A673 (cell line): ENCODE measurements at places on chromosomes 11 and 22. TPM values are rescaled to one million over a fixed set of nuclear protein-coding genes. Genes with fewer than 3 reads are reported as not detected.

DNA sequence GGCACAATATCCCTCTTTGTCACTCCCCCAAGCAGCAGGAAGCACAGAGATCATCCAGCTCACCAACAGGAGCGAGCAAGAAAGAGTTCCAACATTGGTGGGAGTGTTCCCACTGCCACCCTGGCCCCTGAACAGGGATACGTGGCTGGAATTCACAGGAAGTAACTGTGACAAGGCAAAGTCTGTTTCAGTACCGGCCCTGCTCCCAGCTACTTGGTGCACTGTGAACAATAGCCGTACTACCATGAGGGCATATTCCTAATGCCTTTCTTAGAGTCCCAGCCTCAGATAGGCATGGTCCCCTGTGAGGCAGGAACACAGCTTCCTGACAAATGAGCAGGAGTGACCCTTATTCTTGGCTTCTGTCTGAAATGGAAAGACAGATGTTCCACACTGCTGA lies 1.8 kb upstream of the SLC37A2 start:
- no peak overlapping the region for H3K4me3 ChIP-seq
- H3K27me3 ChIP-seq: peaks cover 62% of the 10 kb centered on the region
- H3K36me3 ChIP-seq: no peaks in the 10 kb centered on the region
- H3K4me1 ChIP-seq: no peaks in the 10 kb centered on the region
- H3K27ac ChIP-seq: no peak overlapping the region

- no peaks in the 10 kb centered on the region for H3K36me3 ChIP-seq
- no peak overlapping the region for H3K4me3 ChIP-seq
- H3K27ac ChIP-seq: no peak overlapping the region
- H3K27me3 ChIP-seq: no peaks in the 10 kb centered on the region
- DNase-seq: no peak
Measured at GRCh38 chr11:10441652-10442503, 13.2 kb upstream of the AMPD3 start.

GRCh38 chr11:59574467-59574866 lies 41.1 kb downstream of the OSBP start:
- no peak for DNase-seq
- H3K36me3 ChIP-seq: peaks cover 39% of the 10 kb centered on the region
- peak overlapping the region; percentile 49 for H3K27ac ChIP-seq
- H3K4me1 ChIP-seq: no peaks in the 10 kb centered on the region

DNA sequence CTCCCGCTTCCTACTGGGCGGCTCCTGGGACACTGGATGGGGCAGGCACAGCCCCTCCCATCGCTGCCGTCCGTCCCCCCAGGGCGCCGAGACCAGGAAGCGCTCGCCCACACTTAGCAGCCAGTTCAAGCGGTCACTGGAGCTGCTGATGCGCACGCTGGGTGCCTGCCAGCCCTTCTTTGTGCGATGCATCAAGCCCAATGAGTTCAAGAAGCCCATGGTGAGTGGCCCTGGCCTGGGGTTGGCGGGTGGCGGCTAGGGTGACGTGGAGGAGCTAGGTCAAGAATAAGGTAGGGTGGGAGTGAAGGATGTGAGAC lies 44.6 kb downstream of the MYO7A start:
- no peak for DNase-seq
- H3K4me1 ChIP-seq: no peaks in the 10 kb centered on the region
- H3K36me3 ChIP-seq: no peaks in the 10 kb centered on the region
- H3K27ac ChIP-seq: no peak overlapping the region
- no peaks in the 10 kb centered on the region for H3K27me3 ChIP-seq

Gene RFPL2
- 0.13 TPM in 1 of 2 replicates, not detected in the other for total RNA-seq

- H3K27ac ChIP-seq: no peak overlapping the region
- H3K36me3 ChIP-seq: no peaks in the 10 kb centered on the region
- peaks cover 20% of the 10 kb centered on the region for H3K4me1 ChIP-seq
- DNase-seq: peak; percentile 46
- H3K27me3 ChIP-seq: no peaks in the 10 kb centered on the region
- H3K4me3 ChIP-seq: no peak overlapping the region
Measured at GRCh38 chr11:33920838-33921613, 29.1 kb upstream of the LMO2 start.

- H3K27me3 ChIP-seq: no peaks in the 10 kb centered on the region
- peaks cover 51% of the 10 kb centered on the region for H3K4me1 ChIP-seq
Measured at GRCh38 chr22:27879923-27880322, 39.1 kb downstream of the PITPNB start.

Gene VPREB1
- total RNA-seq: not detected in 2 replicates

- peak; percentile 57 for DNase-seq
- H3K27me3 ChIP-seq: no peaks in the 10 kb centered on the region
- H3K4me3 ChIP-seq: peak overlapping the region; percentile 39
- H3K36me3 ChIP-seq: no peaks in the 10 kb centered on the region
- H3K27ac ChIP-seq: no peak overlapping the region
Measured at GRCh38 chr11:65646958-65647701, 9.2 kb downstream of the SIPA1 start.

GRCh38 chr22:44760476-44760875 lies 8.1 kb downstream of the ARHGAP8 start:
- no peak overlapping the region for H3K4me3 ChIP-seq
- no peaks in the 10 kb centered on the region for H3K36me3 ChIP-seq
- no peak overlapping the region for H3K27ac ChIP-seq
- no peak for DNase-seq

Gene GSTT2B
- 0.54 and 0.76 TPM in 2 replicates for total RNA-seq

Gene KCNK4
- 0.26 TPM in 1 of 2 replicates, not detected in the other for total RNA-seq

GRCh38 chr11:115456019-115456418 lies 48.2 kb downstream of the CADM1 start:
- no peak for DNase-seq
- H3K36me3 ChIP-seq: no peaks in the 10 kb centered on the region
- no peaks in the 10 kb centered on the region for H3K27me3 ChIP-seq
- H3K4me1 ChIP-seq: no peaks in the 10 kb centered on the region
- H3K4me3 ChIP-seq: no peak overlapping the region

- DNase-seq: peak; percentile 35
- H3K4me1 ChIP-seq: peaks cover 7% of the 10 kb centered on the region
- H3K27me3 ChIP-seq: no peaks in the 10 kb centered on the region
Measured at GRCh38 chr11:15852179-15852578, 504.2 kb downstream of the SOX6 start.

Gene DSCAML1
- not detected in 2 replicates for total RNA-seq

GRCh38 chr22:38167988-38168407 lies 13.6 kb downstream of the PLA2G6 start:
- no peak for DNase-seq
- H3K27me3 ChIP-seq: no peaks in the 10 kb centered on the region
- no peak overlapping the region for H3K4me3 ChIP-seq
- no peak overlapping the region for H3K27ac ChIP-seq
- peaks cover 12% of the 10 kb centered on the region for H3K36me3 ChIP-seq
- peaks cover 7% of the 10 kb centered on the region for H3K4me1 ChIP-seq

- H3K36me3 ChIP-seq: no peaks in the 10 kb centered on the region
- H3K27ac ChIP-seq: no peak overlapping the region
- H3K27me3 ChIP-seq: no peaks in the 10 kb centered on the region
- DNase-seq: no peak
- H3K4me1 ChIP-seq: no peaks in the 10 kb centered on the region
- no peak overlapping the region for H3K4me3 ChIP-seq
Measured at GRCh38 chr22:47534804-47535410, 772.5 kb downstream of the TBC1D22A start.

Gene OR52A1
- not detected in 2 replicates for total RNA-seq

GRCh38 chr11:55357560-55358184 lies 10.1 kb upstream of the OR4A15 start:
- H3K4me3 ChIP-seq: no peak overlapping the region
- H3K27ac ChIP-seq: no peak overlapping the region
- H3K4me1 ChIP-seq: no peaks in the 10 kb centered on the region
- DNase-seq: peak; percentile 23

Gene NOX4
- 0.19 and 0.63 TPM in 2 replicates for total RNA-seq

- no peak overlapping the region for H3K27ac ChIP-seq
- no peak for DNase-seq
- H3K4me3 ChIP-seq: no peak overlapping the region
- no peaks in the 10 kb centered on the region for H3K4me1 ChIP-seq
- no peaks in the 10 kb centered on the region for H3K27me3 ChIP-seq
Measured at GRCh38 chr11:6979365-6979764, 40.8 kb downstream of the ZNF214 start.

DNA sequence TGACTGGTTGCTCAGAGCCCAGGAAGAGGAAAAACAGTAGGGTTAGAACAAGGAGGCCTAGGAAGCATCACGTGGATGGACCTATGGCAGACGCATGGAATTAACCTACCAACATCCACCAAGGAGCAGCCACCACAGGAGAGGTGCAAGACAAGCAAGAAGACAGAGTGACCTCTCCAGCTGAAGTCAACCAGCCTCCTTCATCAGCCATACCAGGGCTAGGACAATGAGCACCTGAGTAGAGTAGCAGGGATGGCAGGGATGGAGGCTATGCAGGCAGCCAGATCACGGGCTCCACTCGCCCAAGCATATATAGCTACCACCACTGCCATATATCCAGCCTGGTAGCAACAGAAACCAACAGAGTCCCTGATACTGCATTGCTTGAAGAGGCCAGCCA lies 202.1 kb upstream of the B3GAT1 start:
- no peak overlapping the region for H3K27ac ChIP-seq
- no peaks in the 10 kb centered on the region for H3K36me3 ChIP-seq
- H3K27me3 ChIP-seq: no peaks in the 10 kb centered on the region
- no peak for DNase-seq
- H3K4me1 ChIP-seq: no peaks in the 10 kb centered on the region
- no peak overlapping the region for H3K4me3 ChIP-seq

Gene CABP4
- total RNA-seq: not detected in 2 replicates

Gene POU2AF2
- total RNA-seq: not detected in 2 replicates

Gene LMO2
- 39.0 and 46.7 TPM in 2 replicates for total RNA-seq

DNA sequence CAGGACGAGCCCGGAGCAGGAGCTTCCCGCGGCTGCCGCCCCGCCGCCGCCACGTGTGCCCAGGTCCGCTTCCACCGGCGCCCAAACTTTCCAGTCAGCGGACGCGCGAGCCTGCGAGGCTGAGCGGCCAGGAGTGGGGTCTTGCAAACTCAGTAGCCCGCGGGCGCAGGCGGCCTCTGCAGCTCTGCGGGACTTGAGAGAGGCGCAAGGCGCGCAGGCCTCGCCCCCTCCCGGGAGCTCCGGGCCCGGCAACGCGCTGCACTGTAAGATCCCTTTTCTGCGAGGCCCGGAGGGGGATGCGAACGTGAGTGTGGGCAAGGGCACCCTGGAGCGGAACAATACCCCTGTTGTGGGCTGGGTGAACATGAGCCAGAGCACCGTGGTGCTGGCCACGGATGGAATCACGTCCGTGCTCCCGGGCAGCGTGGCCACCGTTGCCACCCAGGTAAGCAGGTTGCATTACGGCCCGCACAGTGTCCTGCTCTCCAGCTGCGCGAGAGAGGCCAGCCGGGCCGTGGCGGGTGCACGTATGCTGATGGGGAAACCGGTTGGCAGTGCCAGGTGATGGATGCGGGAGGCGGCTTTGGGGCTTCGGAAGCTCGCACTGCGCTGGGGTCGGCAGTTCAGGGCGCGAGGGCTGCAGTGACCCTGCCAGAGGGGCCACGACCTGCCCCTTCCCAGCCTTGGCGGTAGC lies 2.0 kb downstream of the SLC6A5 start:
- peaks cover 100% of the 10 kb centered on the region for H3K27me3 ChIP-seq
- H3K27ac ChIP-seq: no peak overlapping the region
- no peaks in the 10 kb centered on the region for H3K4me1 ChIP-seq
- no peaks in the 10 kb centered on the region for H3K36me3 ChIP-seq
- H3K4me3 ChIP-seq: no peak overlapping the region

DNA sequence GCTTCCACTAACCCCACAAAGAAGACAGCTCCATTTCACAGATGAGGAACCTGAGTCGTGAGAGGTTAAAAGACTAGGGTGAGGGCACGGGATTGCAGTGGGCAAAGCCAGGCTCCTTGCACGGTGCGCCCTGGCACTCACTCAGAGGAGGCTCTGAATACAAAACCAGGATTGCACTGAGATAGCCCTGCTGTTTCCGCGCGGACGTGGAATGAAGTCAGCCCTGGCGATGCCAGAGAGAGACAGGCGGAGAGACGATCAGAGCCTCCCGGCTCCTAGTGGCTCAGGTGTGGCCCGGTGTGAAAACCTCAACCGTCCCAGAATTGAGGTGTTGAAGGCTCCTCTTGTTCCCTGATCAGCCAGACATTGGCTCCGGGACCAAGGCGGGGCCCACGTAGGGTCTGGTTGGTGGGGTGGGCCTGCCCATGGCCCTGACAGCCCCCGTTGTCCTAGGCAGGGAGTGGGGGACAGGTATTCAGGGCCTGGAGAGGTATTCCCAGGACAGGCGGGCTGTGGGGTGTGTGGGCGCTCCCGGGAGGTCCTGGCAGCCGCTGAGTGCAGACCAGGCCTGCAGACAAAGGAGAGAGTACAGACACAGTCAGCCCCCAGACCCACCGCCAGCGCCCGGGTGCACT lies 43.1 kb upstream of the LINC01488 start:
- no peaks in the 10 kb centered on the region for H3K27me3 ChIP-seq
- no peak for DNase-seq
- no peak overlapping the region for H3K27ac ChIP-seq
- H3K4me1 ChIP-seq: peaks cover 14% of the 10 kb centered on the region

DNA sequence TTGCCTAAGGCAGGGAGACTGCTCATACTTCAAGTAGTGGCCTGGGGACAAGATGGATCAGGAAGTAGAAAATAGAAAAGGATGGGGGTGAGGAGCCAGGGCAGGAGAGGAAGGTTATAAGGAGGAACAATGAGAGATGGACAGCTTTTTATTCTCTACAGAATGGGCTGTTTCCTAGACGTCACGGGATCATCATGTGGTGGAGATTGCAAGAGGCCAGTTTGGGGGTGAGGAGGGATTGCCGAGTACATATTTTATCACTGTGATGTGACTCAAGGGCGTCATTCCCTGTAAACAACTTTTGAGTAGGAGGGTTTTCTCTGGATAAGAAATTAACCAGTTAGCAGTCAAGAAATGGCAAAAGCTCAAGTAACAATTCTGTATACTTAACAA lies 406.3 kb downstream of the ETS1 start:
- H3K4me1 ChIP-seq: peaks cover 31% of the 10 kb centered on the region
- no peaks in the 10 kb centered on the region for H3K36me3 ChIP-seq
- no peak overlapping the region for H3K4me3 ChIP-seq
- H3K27ac ChIP-seq: no peak overlapping the region
- no peak for DNase-seq
- no peaks in the 10 kb centered on the region for H3K27me3 ChIP-seq

Gene MMP8
- 0.21 and 0.33 TPM in 2 replicates for total RNA-seq

Gene JHY
- total RNA-seq: 4.2 and 4.4 TPM in 2 replicates

- H3K4me1 ChIP-seq: peaks cover 4% of the 10 kb centered on the region
- H3K27ac ChIP-seq: no peak overlapping the region
- DNase-seq: no peak
Measured at GRCh38 chr11:103844327-103845215, 191.9 kb upstream of the DDI1 start.

Gene MUC2
- total RNA-seq: not detected in 2 replicates

GRCh38 chr22:35257002-35257320 lies 332 bp upstream of the HMGXB4 start:
- peaks cover 12% of the 10 kb centered on the region for H3K4me1 ChIP-seq
- DNase-seq: no peak
- no peaks in the 10 kb centered on the region for H3K27me3 ChIP-seq
- peak overlapping the region; percentile 95 for H3K4me3 ChIP-seq
- H3K27ac ChIP-seq: peak overlapping the region; percentile 100

GRCh38 chr22:39259666-39260065 lies 14.9 kb upstream of the PDGFB start:
- no peaks in the 10 kb centered on the region for H3K4me1 ChIP-seq
- no peaks in the 10 kb centered on the region for H3K27me3 ChIP-seq
- no peaks in the 10 kb centered on the region for H3K36me3 ChIP-seq
- H3K27ac ChIP-seq: no peak overlapping the region
- no peak for DNase-seq
- no peak overlapping the region for H3K4me3 ChIP-seq
